Neuronal stem cell (in vitro differentiated cells): ENCODE measurements at places on chromosomes 16 and 17.

- peaks cover 52% of the 10 kb centered on the region for H3K36me3 ChIP-seq
- H3K4me1 ChIP-seq, result no peaks in the 10 kb centered on the region
- H3K27me3 ChIP-seq, result no peaks in the 10 kb centered on the region
These were observed 44.2 kb downstream of the WDR45B start for GRCh38 chr17:82603981-82604448.

DNA sequence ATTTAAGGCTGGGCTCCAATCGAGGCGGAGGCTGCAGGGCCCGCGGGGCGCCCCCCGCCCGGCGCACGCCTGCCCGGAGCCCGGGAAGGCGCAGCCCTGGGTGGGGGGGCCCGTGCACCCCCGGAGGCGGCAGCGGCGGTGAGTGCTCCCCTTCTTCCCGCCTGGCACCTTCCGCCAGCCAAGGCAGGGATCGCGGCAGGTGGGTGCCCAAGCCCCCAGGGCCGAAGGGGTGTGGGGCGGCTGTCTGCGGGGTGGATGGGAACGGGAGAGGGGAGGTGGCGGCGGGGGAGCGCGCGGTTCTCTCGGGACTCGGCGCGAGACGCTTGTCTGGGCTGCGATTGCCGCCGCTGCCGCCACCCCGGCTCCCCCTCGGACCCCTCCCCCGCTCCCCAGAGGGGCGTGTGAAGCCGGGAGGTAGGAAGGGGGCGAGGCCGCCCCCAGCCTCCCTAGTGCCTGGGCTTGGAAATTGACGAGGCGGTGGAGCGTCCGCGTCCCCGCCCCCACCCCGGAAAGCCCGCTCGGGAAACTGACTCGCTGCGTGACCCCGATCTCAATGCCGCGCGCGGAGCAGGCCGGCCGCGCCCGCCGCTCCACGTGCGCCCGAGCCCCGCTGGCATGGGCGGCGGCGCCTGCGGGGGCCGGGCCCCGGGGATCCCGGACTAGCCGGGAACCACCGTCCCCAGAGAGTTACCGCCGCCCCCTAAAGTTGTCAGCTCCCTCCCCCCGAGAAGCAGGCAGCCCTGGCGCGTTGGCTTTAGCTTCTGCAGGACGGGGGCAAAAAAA lies 231.5 kb downstream of the MRTFB start:
- peaks cover 4% of the 10 kb centered on the region for H3K27me3 ChIP-seq
- DNase-seq, result no peak
- H3K4me1 ChIP-seq, result peaks cover 26% of the 10 kb centered on the region
- H3K36me3 ChIP-seq, result no peaks in the 10 kb centered on the region
- peak overlapping the region; percentile 65 for H3K4me3 ChIP-seq

- no peaks in the 10 kb centered on the region for H3K27me3 ChIP-seq
- no peaks in the 10 kb centered on the region for H3K36me3 ChIP-seq
- no peaks in the 10 kb centered on the region for H3K4me1 ChIP-seq
- no peak overlapping the region for H3K27ac ChIP-seq
These were observed 130.1 kb upstream of the COX10 start for GRCh38 chr17:13939222-13939621.

- no peaks in the 10 kb centered on the region for H3K27me3 ChIP-seq
- peak overlapping the region; percentile 92 for H3K4me3 ChIP-seq
- DNase-seq, result no peak
- H3K4me1 ChIP-seq, result peaks cover 5% of the 10 kb centered on the region
- H3K36me3 ChIP-seq, result peaks cover 22% of the 10 kb centered on the region
These were observed 818 bp downstream of the DNAJC7 start for GRCh38 chr17:42016411-42016831.

DNA sequence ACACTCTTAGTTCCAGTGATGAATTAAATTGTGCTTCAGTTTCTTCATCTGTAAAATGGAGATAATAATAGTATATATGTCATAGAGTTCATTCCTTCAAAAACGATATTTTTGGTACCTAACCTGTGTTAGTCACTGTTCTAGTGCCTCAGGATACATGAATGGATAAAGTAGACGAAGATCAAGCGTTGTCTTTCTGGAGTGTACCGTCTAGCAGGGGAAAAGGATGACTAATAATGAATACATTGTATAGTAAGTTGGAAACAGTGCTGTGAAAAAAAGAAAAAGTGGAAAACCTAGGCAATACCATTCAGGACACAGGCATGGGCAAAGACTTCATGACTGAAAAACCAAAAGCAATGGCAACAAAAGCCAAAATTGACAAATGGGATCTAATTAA lies 8.6 kb downstream of the KRT10 start:
- peaks cover 2% of the 10 kb centered on the region for H3K27me3 ChIP-seq
- H3K36me3 ChIP-seq, result peaks cover 14% of the 10 kb centered on the region
- no peak overlapping the region for H3K4me3 ChIP-seq

- H3K27ac ChIP-seq, result peak overlapping the region; percentile 67
- no peaks in the 10 kb centered on the region for H3K27me3 ChIP-seq
- no peak overlapping the region for H3K4me3 ChIP-seq
- H3K36me3 ChIP-seq, result peaks cover 86% of the 10 kb centered on the region
- DNase-seq, result no peak
These were observed 11.2 kb downstream of the ZNF771 start for GRCh38 chr16:30418350-30419181.

GRCh38 chr16:55393991-55394390 lies 70.0 kb downstream of the IRX6 start:
- no peak for DNase-seq
- no peak overlapping the region for H3K4me3 ChIP-seq
- no peak overlapping the region for H3K27ac ChIP-seq
- no peaks in the 10 kb centered on the region for H3K27me3 ChIP-seq
- H3K4me1 ChIP-seq, result peaks cover 27% of the 10 kb centered on the region
- no peaks in the 10 kb centered on the region for H3K36me3 ChIP-seq

- DNase-seq, result no peak
- H3K27ac ChIP-seq, result no peak overlapping the region
- H3K4me1 ChIP-seq, result peaks cover 1% of the 10 kb centered on the region
These were observed 12.7 kb downstream of the TEX2 start for GRCh38 chr17:64250233-64250835.

GRCh38 chr17:73936908-73937627 lies 266.4 kb upstream of the RPL38 start:
- H3K27ac ChIP-seq, result no peak overlapping the region

GRCh38 chr16:4450430-4450829 lies 24.0 kb downstream of the NMRAL1 start:
- no peak overlapping the region for H3K4me3 ChIP-seq
- no peak for DNase-seq
- H3K36me3 ChIP-seq, result peaks cover 37% of the 10 kb centered on the region
- H3K4me1 ChIP-seq, result no peaks in the 10 kb centered on the region
- no peak overlapping the region for H3K27ac ChIP-seq

DNA sequence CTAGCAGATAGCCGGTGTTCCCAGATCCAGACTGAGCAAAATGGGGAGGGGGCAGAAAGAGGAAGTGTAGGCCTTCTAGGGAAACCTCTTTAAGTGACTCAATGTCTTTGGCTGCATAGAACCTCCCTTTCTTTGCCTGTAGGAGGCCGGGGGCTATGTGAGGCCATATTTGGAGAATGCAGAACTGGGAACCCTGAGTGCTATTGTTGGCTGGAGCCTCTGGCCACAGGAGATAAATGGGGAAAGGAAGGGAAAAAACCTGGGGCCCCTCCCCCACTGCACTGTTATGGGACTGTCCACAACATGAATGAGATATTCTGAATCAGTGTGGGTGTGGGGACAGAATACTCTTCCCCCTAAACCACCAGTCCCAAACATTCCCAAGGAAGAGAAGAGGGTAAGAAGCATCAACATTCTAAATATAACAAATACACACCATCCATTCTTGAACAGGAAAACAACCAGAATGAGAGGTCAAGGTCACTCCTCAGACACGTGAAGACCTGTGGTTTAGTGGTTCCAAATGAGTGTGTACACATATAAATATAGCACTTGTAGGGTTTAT lies 2.4 kb downstream of the VPS25 start:
- H3K27me3 ChIP-seq, result peaks cover under 1% of the 10 kb centered on the region
- no peak overlapping the region for H3K27ac ChIP-seq
- peaks cover 57% of the 10 kb centered on the region for H3K36me3 ChIP-seq
- H3K4me1 ChIP-seq, result peaks cover 7% of the 10 kb centered on the region
